WERI-Rb-1 (cell line): ENCODE measurements at places on chromosomes 6 and 20.

GRCh38 chr6:10505529-10505928 is 15.6 kb upstream of the GCNT2 start:
- no peak for DNase-seq

- DNase-seq = no peak
Observed at GRCh38 chr20:21503345-21503744, 10.5 kb downstream of the NKX2-2 start.

DNA sequence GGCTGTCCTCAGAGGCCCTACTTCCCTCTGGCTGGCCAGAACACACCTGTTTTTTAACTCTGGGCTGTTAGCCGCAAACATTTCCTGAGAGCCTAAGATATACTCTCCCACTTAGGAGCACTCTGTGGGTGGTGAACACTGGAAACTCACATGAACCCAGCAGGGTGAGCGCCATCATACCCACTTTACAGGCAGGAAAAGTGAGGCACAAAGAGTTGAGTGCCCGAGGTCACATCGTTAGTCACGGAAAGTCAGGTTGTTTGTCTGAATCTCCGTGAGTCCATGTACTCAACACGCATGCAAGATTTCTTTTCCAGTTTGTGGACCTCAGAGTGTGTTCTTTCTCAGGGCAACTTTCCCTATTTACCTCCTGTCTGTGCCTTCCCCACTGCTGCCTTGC is 1.9 kb downstream of the BAK1 start:
- no peak for DNase-seq

GRCh38 chr6:147942363-147942762 is 400.3 kb upstream of the SASH1 start:
- no peak for DNase-seq

DNA sequence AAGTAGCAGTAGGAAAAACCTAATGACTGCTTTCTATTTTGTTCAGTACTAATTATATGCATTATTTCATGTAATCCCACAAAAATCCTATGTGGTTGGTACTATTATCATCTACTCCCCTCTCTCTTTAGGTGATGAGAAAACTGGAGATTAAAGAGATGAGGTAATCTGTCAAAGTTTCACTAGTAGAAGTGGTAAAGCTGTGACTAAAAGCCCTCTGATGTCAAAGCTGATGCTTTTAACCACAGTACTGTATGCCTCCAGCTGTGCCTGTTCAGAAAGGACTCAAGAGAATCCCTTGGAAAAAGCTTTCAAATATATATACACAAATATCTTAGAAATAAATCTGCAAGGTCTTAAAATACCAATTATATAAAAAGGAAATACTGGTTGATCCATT is 38.0 kb downstream of the PHIP start:
- DNase-seq = no peak

GRCh38 chr20:41078329-41078728 is 49.7 kb downstream of the TOP1 start:
- DNase-seq = no peak

GRCh38 chr6:144515761-144516160 is 230.6 kb downstream of the UTRN start:
- no peak for DNase-seq

- DNase-seq = no peak
Observed at GRCh38 chr6:25397406-25397805, 118.2 kb downstream of the CARMIL1 start.

- no peak for DNase-seq
Observed at GRCh38 chr6:157672726-157673412, 150.2 kb upstream of the SNX9 start.

- no peak for DNase-seq
Observed at GRCh38 chr20:24897974-24898373, 51.1 kb upstream of the CST7 start.

GRCh38 chr6:13407709-13408695 is 79.4 kb downstream of the GFOD1 start:
- DNase-seq = no peak

DNA sequence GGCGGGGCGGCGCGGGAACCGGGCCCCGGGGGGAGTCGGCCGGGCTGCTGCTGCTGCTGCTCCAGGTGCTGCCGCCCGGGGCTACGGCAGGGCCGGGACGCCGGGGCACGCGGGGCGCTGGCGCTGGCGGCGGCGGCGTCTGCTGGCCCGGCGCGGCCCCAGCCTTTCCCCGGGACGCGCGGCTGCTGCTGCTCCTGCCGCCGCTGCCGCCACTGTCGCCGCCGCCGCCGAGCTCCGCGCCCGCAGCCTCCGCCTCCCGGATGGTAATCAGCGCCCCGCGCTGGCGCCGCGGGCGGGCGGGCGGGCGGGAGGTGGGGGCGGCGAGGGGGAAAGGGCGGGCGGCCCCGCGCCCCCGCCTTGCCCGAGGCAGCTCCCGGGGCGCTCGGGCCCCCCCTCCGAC is 306 bp downstream of the EBF4 start:
- no peak for DNase-seq

- DNase-seq = peak; percentile 35
Observed at GRCh38 chr6:142566628-142567396, 265.0 kb downstream of the ADGRG6 start.

- DNase-seq = no peak
Observed at GRCh38 chr20:63689046-63690002, 7.1 kb upstream of the TNFRSF6B start.

DNA sequence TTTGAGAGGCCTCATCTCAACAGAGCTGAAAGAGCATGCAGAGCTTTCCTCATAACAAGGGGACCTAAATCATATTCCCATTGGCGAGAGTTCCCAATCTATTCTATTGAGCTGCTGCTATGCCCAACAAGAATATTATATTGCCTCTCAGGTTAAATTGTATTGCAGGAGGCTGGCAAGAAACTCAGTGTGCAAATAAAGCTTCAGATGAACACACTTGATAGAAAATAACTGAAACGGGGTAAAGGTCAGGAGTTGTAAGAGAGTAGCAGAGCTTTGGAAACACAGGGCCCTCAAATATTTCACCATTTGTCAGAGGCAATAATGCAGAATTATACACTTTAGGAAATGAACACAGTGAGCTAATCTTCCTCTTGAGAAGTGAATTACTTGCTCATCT is 364.3 kb upstream of the SPTLC3 start:
- DNase-seq = no peak

GRCh38 chr20:61353261-61354000 is 101.4 kb downstream of the CDH4 start:
- no peak for DNase-seq

DNA sequence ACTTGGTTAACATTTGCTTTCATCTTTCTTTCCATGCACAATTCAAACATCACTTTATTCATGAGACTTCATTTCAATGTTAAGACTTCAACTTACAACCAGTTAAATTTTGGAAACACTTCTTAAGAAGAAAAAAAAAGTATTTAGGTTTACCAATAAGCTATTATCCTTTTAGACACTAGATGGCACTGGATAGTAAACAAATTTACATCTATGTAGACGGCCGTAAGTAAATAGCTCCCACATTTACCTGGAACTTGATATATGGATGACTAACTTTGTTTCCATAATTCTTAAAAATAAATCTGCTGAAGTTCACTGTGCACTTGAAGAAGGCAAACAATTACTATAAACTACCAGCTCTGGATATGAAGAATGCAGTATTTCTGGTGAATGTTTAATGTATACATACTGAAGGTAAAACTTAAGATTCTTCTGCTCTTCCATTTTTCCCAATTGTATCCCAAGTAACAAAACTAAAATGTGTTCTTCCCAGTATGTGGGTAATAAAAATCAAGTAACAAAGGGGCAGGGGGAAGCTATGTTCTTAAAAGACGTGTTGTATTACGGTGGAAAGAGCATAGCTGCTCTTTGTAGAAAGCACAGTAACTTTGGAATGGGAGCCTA is 130.6 kb upstream of the C6orf118 start:
- DNase-seq = no peak
